ENCODE measurements at places on chromosomes 12 and 14.
A peak's percentile ranks its signal among the peaks of the same experiment; 100 is the strongest.

DNA sequence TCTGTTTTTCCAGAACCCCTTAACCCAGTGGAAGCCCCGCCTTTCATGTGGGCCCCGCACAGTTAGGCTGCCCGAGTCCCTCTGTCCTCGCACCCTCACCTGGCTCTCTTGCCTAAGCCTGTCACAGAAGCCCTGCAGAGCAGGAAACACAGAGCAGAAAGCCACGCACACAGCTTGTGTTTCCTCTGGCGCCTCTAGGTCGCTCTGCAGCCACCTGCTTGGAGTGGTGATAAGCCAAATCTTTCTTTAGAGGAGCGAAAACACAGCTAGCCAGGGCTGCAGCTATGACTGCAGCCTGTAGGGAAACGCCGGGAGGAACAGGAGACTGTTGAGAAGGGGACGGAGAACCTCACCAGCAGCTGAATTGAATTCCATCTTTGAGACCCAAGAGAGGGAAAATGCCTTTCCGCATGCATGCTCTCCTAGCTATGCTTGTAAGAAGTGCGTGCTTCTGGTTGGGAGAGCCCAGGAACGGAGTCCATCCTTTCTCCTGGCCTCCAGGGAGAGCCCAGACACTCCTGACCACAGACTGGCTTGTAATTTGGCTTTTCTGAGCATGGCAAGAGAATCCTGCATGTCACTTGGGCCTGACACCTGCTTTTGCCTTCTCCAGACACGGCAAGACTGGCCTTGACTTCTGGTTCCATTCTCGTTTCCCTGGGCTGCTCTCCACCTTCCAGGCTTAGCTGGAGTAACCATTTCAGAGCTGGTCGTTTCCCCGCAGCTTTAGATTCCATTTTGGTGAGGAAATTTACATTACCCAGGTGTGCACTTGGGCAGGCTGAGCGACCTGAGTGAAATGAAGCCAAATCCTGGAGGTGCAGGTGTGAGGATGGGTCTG, 301.6 kb downstream of the CACNA1C start:
- DNase-seq = no peak

DNA sequence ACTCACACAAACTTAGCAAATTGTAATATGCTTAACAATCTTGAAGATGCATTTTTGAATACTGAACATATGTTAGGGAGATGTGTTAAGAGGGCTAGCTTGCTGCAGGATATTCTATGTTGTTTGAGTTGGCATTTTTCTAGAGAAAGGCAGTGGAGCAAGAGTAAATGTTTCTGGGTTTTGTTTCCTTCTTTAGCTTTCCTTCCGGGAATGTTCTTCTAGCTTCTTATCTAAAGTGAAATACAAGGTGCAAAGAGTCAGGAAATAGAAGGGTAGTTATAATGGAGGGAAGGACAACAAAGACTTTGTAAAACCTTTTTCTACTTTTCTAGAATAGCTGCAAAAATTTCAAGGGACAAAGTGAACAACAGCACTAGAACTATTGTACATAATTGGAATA, 77.6 kb upstream of the KCNH3 start:
- DNase-seq = no peak

DNA sequence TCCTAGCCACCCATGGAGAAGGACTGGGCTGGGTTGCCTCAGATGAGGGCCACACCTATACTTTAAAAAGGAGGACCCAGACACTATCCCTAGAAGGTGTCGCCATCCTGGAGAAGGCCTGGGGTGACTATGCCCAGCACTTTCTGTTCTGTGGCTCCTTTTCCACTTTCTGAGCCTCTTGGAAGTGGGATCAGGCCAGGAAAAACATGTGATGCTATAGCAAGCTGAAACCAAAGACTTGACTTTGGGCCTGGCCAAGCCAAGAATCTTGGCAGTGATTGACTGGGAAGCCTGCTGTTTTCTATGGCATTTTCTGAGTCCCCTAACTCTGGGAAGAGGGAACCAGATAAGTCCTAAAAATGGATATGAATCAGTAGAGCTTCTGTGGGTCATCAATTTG, 332.3 kb downstream of the ZFP36L1 start:
- DNase-seq = no peak

GRCh38 chr12:83823386-83824045, 1089.1 kb downstream of the SLC6A15 start:
- DNase-seq = peak; percentile 28

- no peak for DNase-seq
Measured at GRCh38 chr14:81767266-81767995, 233.8 kb upstream of the SEL1L start.

- no peak for DNase-seq
Measured at GRCh38 chr12:93743229-93743998, 66.2 kb downstream of the CRADD start.

GRCh38 chr14:79992407-79993198, 218.7 kb downstream of the DIO2 start:
- DNase-seq = no peak

DNA sequence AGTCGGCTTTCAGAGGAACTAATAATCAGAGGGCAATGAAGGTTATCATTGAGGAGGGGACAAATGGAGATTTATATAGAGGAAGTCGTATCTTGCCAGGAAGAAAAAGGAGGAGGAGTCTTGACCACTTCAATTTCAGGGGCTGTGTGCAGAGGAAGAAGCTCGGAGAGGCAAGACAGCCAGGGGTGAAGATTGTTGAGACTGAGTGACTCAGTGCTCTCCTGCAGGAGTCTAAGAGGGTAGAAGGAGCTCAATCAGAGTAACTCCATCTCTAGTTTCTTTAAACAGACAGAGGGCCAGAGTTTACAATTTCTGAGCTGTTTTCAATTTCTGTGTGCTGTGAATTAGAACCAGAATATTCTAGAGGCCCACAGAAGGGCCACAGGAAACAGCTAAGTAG, 439.3 kb upstream of the PRICKLE1 start:
- no peak for DNase-seq

DNA sequence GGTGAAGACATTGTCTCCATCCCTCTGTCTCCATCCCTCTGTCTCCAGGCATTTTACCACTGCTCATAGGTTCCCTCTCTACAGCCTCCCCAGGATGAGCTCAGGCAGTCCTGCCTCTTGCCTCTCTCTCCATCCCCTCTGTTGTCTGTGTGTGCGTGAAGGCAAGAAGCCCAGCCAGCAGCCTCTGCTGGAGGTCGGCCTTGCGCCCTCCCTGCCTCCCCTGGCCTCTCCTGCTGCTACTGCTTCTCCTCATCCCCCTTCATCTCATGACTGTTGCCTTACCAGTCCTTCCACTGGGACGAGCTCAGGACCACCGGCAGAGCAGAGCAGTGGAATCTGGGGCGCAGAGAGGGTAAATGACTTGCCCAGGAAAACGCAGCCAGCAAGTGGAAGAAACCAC, 3.2 kb downstream of the KRT80 start:
- no peak for DNase-seq

DNA sequence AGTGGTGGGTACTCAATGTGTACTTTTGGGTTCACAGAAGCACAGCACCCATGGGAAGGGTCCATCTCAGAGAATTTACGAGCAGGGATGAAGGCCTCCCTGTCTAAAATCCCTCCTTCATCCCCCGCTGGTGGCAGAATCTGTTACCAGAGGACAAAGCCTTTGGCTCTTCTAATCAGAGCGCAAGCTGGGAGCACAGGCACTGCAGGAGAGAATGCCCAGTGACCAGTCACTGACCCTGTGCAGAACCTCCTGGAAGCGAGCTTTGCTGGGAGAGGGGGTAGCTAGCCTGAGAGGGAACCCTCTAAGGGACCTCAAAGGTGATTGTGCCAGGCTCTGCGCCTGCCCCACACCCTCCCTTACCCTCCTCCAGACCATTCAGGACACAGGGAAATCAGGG, 1.5 kb upstream of the GPR162 start:
- no peak for DNase-seq

DNA sequence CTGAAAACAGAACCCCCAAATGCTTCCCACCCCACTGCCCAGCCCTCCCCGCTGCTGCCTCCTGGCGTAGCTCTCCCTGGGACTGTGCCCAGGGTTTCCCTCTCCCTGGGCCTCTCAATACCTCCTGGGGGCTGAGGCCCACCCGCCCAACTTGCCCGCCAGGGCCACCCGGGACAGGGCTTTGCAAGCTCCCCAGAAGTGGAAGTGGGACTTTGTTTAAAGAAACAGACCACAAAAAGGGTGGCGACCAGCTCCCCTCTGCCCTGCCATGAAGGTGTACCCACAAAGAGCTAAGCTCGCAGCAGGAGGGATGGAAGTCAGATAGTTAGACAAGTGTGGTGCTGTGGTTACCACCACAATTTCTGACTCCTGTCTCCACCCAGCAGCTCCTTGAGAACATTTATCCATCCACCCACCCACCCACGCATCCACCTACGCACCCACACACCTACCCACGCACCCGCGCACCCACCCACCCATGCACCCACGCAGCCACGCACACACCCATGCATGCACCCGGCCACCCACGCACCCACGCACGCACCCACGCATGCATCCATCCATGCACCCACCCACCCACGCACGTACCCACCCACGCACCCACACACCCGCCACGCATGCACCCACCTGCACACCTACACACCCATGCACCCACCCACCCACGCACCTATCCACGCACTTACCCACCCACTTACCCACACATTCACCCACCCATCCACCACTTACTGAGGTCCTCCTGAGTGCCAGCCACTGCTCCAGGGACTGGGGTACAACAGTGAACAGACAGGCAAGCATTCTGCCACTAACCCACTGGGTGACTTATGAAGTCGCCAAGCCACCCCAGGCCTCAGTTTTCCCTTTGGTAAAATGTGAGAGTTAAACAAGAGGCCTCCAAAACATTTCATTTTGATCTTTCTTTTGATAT, 127.3 kb downstream of the SCARB1 start:
- DNase-seq = no peak

GRCh38 chr12:9698681-9699080, 29.2 kb downstream of the CLEC2D start:
- DNase-seq = no peak

Measured in hippocampal formation (tissue), 2 donors.